ENCODE measurements at places on chromosomes 5 and 9. TPM values are rescaled to one million over a fixed set of nuclear protein-coding genes. Genes with fewer than 3 reads are reported as not detected.

DNA sequence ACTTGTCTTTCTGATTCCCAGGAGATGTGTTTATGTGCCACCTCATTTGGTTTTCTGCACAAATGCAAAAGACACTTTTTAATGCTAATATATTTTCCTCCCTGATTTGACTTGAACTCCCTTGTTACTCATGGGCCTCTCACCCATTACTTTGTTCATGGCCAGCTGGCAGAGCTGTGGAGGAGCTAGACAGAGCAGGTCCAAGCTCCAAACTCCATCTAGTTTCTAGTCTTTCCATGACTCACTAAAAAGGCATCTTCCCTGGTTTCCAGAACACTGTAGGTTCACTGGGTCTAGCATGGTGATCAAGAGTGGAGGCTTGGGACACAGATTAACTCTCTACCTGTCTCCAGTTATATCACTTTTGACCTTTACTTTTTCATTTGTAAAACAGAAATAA is 161.0 kb upstream of the SLC28A3 start:
- H3K4me1 ChIP-seq: peaks cover 3% of the 10 kb centered on the region
- no peaks in the 10 kb centered on the region for H3K27me3 ChIP-seq
- no peaks in the 10 kb centered on the region for H3K36me3 ChIP-seq

DNA sequence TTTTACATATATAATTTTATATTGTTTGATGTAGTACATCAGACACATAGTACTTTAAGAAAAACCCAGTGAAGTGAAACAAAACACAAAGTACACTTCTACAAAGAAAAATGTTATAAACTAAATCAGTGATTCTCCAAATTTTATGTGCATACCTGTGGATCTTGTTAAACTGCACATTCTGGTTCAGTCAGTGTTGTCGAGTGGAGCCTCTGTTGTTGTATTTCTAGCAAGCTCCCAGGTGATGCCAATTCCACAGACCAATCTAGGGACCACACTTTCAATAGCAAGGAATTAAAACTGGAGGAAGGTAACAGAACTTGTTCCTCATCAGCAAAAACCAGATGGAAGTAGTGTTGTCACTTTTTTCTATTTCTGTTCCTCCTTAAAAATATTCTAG is 183.8 kb upstream of the CD180 start:
- no peak for DNase-seq
- H3K36me3 ChIP-seq: no peaks in the 10 kb centered on the region
- H3K4me1 ChIP-seq: no peaks in the 10 kb centered on the region
- no peaks in the 10 kb centered on the region for H3K27me3 ChIP-seq
- H3K27ac ChIP-seq: no peak overlapping the region

DNA sequence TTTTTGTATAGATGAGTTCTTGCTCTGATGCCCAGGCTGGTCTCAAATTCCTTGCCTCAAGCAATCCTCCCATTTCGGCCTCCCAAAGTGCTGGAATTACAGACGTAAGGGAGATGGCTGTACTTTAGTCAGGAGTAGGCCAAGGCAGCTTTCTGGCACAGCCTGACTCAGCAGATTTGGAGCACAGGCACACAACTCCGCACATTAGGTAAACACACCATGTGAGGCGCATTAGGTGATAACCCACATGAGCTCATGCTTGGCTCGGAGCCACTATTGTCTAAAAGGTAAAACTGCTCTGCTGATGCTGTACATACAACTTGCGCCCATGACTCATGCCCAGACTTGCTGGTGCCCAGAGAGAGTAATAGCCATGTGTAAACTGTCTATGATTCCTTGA is 1157.9 kb downstream of the TAF11L14 start:
- no peak overlapping the region for H3K27ac ChIP-seq
- H3K4me3 ChIP-seq: no peak overlapping the region
- no peaks in the 10 kb centered on the region for H3K36me3 ChIP-seq
- H3K4me1 ChIP-seq: no peaks in the 10 kb centered on the region
- no peak for DNase-seq

Gene HMMR
- 0.42 TPM for total RNA-seq

- DNase-seq: no peak
- no peak overlapping the region for H3K4me3 ChIP-seq
- peaks cover 14% of the 10 kb centered on the region for H3K27me3 ChIP-seq
- H3K4me1 ChIP-seq: peaks cover 23% of the 10 kb centered on the region
Observed at GRCh38 chr5:176870110-176870591, 29.0 kb downstream of the HK3 start.

- no peak overlapping the region for H3K27ac ChIP-seq
- H3K4me3 ChIP-seq: no peak overlapping the region
- no peaks in the 10 kb centered on the region for H3K4me1 ChIP-seq
- H3K36me3 ChIP-seq: no peaks in the 10 kb centered on the region
- no peaks in the 10 kb centered on the region for H3K27me3 ChIP-seq
- no peak for DNase-seq
Observed at GRCh38 chr9:117224695-117225094, 190.2 kb downstream of the ASTN2 start.

GRCh38 chr9:135802876-135803419 is 101.0 kb downstream of the KCNT1 start:
- H3K4me1 ChIP-seq: peaks cover 21% of the 10 kb centered on the region
- no peaks in the 10 kb centered on the region for H3K27me3 ChIP-seq
- H3K36me3 ChIP-seq: no peaks in the 10 kb centered on the region
- H3K4me3 ChIP-seq: no peak overlapping the region

DNA sequence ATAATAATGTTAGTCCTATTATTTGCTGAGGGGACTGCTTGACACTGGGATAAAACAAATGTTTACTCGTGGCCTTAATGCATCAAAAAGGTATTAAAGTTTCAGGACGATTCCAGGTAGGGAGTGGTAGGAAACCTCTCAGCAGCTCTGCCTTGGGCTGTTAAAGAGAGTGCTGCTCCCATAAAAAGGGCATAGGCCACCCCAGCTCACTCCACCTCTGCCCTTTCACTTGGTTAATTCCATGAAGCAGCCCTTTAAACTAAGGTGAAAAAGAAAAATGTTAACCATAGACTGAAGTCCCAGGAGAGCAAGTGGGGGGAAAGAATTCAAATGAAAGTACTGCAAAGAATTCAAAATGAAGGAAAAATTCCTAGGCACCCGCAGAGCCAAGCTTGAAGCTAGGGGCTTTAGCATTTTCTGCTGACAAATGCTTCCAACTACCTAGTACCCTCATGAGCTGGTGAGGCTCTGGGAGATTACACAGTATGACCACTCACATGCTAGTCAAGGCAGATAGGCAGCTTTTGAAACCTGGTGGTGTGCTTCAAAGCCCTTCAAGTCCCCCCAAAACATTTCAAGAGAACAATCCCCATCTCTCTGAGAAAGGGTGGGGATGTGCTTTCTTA is 8.5 kb downstream of the KLF9 start:
- H3K27me3 ChIP-seq: no peaks in the 10 kb centered on the region
- no peak for DNase-seq
- no peak overlapping the region for H3K4me3 ChIP-seq
- no peaks in the 10 kb centered on the region for H3K36me3 ChIP-seq
- peak overlapping the region; percentile 50 for H3K27ac ChIP-seq
- H3K4me1 ChIP-seq: peaks cover 16% of the 10 kb centered on the region

DNA sequence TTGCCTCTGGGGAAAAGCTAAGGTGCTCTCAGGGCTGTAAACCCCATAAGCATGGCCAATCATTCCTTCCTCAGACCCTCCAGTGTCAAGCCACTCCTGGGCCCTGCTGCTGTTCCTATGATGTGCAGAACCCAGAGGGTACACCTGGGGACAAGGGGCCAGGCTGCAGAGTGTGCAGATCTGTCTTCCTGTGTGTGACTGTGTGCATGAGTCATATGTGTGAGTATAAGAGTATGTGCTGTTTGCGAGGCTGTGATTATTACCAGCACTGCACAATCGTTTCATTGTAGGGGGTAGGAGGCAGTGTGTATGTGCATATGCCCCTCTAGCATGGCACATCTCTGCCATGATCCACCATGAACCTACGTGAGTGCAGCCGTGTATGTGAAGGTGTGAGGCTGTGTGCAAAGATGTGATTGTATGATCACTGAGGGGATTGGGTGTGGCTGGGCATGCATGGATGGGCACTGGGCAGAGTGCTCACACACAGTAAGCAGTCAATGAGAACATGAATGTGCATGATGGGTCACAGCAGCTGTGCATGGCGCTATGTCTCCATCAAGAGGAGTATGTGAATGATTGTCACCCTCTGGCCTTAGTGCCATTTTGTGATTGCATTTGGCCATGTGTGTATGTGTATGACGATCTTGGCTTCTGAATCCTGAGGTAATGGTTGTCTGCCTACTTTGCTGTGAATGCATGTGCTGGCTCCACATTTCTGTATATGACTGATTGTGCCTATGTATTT is 2.4 kb upstream of the OR1K1 start:
- no peaks in the 10 kb centered on the region for H3K36me3 ChIP-seq
- no peak for DNase-seq
- no peak overlapping the region for H3K27ac ChIP-seq
- no peaks in the 10 kb centered on the region for H3K4me1 ChIP-seq
- H3K4me3 ChIP-seq: no peak overlapping the region

DNA sequence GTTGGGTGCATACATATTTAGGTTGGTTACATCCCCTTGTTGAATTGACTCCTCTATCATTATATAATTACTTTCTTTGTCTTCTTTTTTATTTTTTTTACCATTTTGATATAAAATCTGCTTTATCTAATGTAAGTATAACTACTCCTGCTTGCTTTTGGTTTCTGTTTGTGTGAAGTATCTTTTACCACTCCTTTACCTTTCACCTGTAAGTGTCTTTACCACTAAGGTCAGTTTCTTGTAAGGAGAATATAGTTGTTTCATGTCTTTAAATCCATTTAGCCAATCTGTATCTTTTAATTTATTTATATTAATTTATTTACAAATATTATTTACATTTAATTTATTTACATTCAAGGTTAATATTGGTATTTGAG is 33.0 kb downstream of the INSL4 start:
- H3K27ac ChIP-seq: no peak overlapping the region
- no peaks in the 10 kb centered on the region for H3K36me3 ChIP-seq
- no peak for DNase-seq
- no peaks in the 10 kb centered on the region for H3K4me1 ChIP-seq
- no peak overlapping the region for H3K4me3 ChIP-seq
- H3K27me3 ChIP-seq: no peaks in the 10 kb centered on the region

Gene ASS1
- 1.3 TPM for total RNA-seq

Gene SCGB3A2
- total RNA-seq: not detected

Gene SRP19
- 58.5 TPM for total RNA-seq

- no peaks in the 10 kb centered on the region for H3K27me3 ChIP-seq
- no peaks in the 10 kb centered on the region for H3K4me1 ChIP-seq
- no peak overlapping the region for H3K4me3 ChIP-seq
- H3K36me3 ChIP-seq: no peaks in the 10 kb centered on the region
- DNase-seq: no peak
Observed at GRCh38 chr5:36777105-36777757, 99.3 kb upstream of the NIPBL start.

Gene GAPT
- total RNA-seq: 1.7 TPM

DNA sequence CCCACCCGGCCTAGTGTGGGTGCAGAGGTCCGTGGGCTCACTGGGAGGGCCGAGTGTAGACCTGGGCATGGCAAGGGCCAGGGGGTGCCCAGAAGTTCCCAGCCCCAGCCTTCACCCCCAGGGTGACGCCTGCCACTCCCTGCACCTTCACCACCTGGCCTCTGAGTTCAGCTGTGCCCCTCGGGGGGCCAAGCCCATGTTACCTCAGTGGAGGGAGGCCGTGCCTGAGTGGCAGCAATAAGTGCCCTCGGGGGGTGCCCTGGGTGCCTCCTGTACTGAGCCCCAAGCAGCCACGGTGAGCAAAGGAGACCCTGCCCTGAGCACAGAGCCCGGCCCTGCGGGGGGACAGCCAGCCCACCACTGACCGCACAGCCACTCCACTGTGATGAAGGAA is 10.3 kb upstream of the FCN2 start:
- no peak overlapping the region for H3K27ac ChIP-seq
- no peak for DNase-seq
- no peaks in the 10 kb centered on the region for H3K4me1 ChIP-seq
- no peaks in the 10 kb centered on the region for H3K27me3 ChIP-seq
- H3K36me3 ChIP-seq: no peaks in the 10 kb centered on the region

DNA sequence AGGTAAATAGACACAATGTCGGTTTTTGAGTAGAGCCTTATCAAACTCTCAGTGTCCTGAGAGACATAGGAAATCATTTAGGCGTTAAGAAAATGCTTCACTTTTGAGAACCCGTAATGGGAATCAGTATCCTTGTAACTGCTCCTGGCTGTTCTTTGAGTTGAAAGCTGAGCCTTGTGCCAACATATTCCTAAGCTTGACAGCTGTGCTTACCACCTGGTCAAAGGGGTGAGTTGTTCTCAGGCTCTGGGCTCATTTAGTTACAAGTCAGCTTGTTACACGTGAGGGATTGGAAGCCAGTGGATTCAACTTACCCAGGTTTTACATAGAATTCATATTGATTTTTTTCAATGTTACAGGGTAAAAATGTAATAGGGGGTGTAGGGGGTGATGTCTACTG is 145.9 kb downstream of the GABRB2 start:
- H3K4me1 ChIP-seq: no peaks in the 10 kb centered on the region
- no peak overlapping the region for H3K4me3 ChIP-seq

Data from natural killer cell (primary cell).